Ascending aorta (tissue), 2 donors: ENCODE measurements at places on chromosomes 7 and 10.

DNA sequence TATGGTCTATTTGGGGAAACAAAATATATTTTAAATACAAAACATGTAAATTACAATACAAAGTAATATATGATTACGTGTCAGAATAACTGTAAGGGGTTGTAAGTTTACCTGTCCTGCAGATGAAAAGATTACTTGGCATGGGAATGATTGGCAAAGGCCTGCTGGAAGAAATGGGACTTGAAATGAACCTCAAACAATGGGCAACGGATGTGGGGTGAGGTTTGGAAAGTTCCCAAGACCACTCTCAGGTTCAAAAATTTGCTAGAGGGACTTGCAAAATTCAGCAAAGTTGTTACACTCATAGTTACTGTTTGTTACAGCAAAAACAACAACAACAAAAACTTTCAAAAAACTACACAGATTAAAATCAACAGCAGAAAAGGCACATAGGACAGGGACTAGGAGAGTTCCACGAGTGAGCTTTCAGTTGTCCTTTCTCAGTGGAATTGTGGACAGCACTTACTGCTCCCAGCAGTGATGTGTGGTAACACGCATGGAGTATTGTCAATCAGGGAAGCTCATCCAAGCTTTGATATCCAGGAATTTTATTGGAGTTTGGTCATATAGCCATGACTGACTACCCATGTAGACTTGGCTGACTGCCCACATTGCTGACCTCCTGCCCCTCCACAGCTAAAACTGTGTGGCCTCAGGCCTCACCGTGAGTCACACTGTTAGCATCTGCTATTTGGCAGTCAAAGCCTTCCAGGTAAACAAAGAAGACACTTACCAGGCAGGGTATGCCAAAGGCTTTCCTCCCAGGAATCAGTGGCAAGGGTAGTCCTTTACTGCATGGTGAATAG lies 43.8 kb downstream of the EXOC6 start:
- no peak overlapping the region for H3K4me3 ChIP-seq
- no peak for DNase-seq
- H3K27me3 ChIP-seq: no peaks in the 10 kb centered on the region
- H3K4me1 ChIP-seq: peaks cover 3% of the 10 kb centered on the region
- no peaks in the 10 kb centered on the region for H3K36me3 ChIP-seq
- no peak overlapping the region for H3K27ac ChIP-seq

DNA sequence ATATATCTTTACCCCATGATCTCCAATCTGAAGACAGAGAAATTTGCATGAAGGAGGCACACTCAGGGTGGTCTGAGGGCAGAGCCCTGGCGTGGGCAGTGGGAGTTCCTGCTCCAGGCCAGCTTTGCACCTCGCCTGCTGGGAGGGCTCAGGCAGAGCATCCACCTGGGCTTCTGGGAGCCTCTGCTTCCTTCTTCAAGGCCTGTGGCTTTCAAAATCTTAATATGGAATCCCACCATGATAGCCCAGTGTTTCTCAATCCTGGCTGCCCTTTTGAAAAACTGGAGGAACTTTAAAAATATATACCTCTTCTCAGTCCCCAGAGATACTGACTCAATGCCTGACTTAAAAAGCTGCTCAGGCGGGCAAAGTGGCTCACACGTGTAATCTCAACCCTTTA lies 36.7 kb upstream of the PSAP start:
- no peaks in the 10 kb centered on the region for H3K4me1 ChIP-seq
- H3K27me3 ChIP-seq: no peaks in the 10 kb centered on the region
- H3K36me3 ChIP-seq: no peaks in the 10 kb centered on the region
- no peak for DNase-seq
- peak overlapping the region; percentile 83 for H3K27ac ChIP-seq
- H3K4me3 ChIP-seq: no peak overlapping the region

GRCh38 chr10:46517541-46517940 lies 38.9 kb downstream of the GPRIN2 start:
- no peak for DNase-seq
- H3K36me3 ChIP-seq: no peaks in the 10 kb centered on the region
- no peak overlapping the region for H3K4me3 ChIP-seq
- H3K4me1 ChIP-seq: no peaks in the 10 kb centered on the region
- H3K27me3 ChIP-seq: no peaks in the 10 kb centered on the region
- no peak overlapping the region for H3K27ac ChIP-seq

GRCh38 chr10:102814453-102814871 lies 22.8 kb downstream of the CYP17A1 start:
- DNase-seq: peak; percentile 86
- peaks cover 45% of the 10 kb centered on the region for H3K36me3 ChIP-seq
- no peak overlapping the region for H3K4me3 ChIP-seq
- peak overlapping the region; percentile 95 for H3K27ac ChIP-seq
- no peaks in the 10 kb centered on the region for H3K27me3 ChIP-seq

GRCh38 chr7:74233655-74234285 lies 20.4 kb downstream of the RFC2 start:
- no peaks in the 10 kb centered on the region for H3K4me1 ChIP-seq
- no peak for DNase-seq
- peaks cover 23% of the 10 kb centered on the region for H3K36me3 ChIP-seq
- no peak overlapping the region for H3K27ac ChIP-seq

DNA sequence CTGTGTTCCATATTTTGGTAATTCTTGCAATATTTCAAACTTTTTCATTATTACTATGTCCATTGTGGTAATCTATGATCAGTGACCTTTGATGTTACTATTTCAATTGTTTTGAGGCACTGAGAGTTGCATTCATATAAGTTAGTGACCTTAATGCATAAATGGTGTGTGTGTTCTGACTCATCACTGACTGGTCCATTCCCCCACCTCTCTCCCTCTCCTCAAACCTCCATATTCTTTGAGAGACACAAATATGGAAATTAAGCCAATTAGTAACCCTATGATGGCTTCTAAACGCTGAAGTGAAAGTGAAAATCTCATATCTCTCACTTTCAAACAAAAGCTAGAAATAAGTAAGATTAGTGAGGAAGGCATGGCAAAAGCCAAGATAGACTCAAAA lies 739.6 kb downstream of the CCSER2 start:
- no peak overlapping the region for H3K27ac ChIP-seq
- no peaks in the 10 kb centered on the region for H3K4me1 ChIP-seq
- H3K27me3 ChIP-seq: no peaks in the 10 kb centered on the region
- no peaks in the 10 kb centered on the region for H3K36me3 ChIP-seq

GRCh38 chr10:75508239-75508813 lies 76.9 kb downstream of the LRMDA start:
- H3K27me3 ChIP-seq: no peaks in the 10 kb centered on the region
- DNase-seq: no peak
- peak overlapping the region; percentile 56 for H3K27ac ChIP-seq
- no peak overlapping the region for H3K4me3 ChIP-seq

DNA sequence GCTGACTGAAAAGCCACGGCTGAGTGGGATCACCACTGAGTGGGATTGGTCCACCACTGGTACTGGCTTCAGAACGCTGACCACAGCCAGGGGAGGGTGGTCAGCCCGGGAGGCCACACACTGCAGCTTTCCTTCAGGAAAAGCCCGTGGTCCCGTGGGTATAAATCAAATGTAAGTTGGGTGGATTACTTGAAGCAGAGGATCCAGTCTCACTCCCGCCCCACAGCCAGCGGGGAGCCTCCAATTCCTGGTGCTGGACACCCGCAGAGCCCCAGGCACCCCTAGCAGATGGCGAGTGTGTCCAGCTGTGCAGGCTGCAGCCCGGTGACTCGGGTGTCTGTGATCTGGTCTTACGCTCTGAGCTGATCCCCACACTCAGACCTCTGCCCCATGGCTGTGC lies 231.1 kb upstream of the ZNF32 start:
- no peaks in the 10 kb centered on the region for H3K36me3 ChIP-seq
- no peak overlapping the region for H3K27ac ChIP-seq
- no peaks in the 10 kb centered on the region for H3K4me1 ChIP-seq
- no peak for DNase-seq
- H3K27me3 ChIP-seq: no peaks in the 10 kb centered on the region

- H3K4me3 ChIP-seq: no peak overlapping the region
- no peak for DNase-seq
- H3K4me1 ChIP-seq: no peaks in the 10 kb centered on the region
- H3K27ac ChIP-seq: no peak overlapping the region
- H3K36me3 ChIP-seq: no peaks in the 10 kb centered on the region
These were observed 17.0 kb upstream of the UTF1 start for GRCh38 chr10:133212853-133213494.

DNA sequence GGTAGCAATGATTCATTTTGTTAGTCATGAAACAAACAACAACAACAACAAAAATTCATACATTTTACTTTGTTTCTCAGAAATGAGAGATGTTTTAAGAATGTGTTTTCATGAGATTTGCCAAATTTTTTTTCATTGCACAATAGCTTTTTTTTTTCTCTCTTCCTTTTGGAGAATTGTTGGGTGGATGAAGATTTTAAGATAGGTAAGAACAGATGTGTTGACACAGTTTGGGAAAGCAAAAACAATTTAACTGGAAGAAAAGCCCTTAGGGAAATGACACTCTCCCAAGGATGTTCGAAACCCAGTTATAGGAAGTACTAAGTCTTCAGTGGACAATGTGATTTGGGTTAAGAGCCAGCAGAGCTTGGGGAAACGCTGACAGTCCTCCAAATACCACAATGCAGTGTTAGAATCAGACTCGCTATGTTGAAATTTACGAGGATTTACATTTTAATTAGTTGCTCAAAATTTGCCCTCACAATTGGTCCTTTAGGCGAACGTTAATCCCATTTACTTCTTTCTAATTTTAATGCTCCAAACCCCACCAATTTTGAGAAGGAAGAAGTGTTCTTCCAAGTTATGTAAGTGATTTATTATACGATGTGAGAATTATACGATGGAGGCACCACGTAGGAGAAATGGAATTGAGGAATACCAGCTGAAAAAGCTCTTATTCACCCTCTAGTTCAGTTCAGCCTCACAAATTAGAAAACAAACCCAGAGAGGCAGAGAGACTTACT lies 61.2 kb downstream of the HHEX start:
- no peaks in the 10 kb centered on the region for H3K4me1 ChIP-seq
- H3K27ac ChIP-seq: no peak overlapping the region
- no peaks in the 10 kb centered on the region for H3K27me3 ChIP-seq
- no peaks in the 10 kb centered on the region for H3K36me3 ChIP-seq

- H3K4me1 ChIP-seq: no peaks in the 10 kb centered on the region
- no peak overlapping the region for H3K4me3 ChIP-seq
- no peak for DNase-seq
- no peaks in the 10 kb centered on the region for H3K27me3 ChIP-seq
These were observed 54.2 kb upstream of the FRMD4A start for GRCh38 chr10:14384915-14385314.

GRCh38 chr7:23931633-23932032 lies 221.6 kb downstream of the STK31 start:
- no peaks in the 10 kb centered on the region for H3K27me3 ChIP-seq
- H3K4me3 ChIP-seq: no peak overlapping the region
- no peaks in the 10 kb centered on the region for H3K4me1 ChIP-seq
- no peak for DNase-seq

- DNase-seq: no peak
- H3K4me3 ChIP-seq: no peak overlapping the region
- no peaks in the 10 kb centered on the region for H3K4me1 ChIP-seq
- no peak overlapping the region for H3K27ac ChIP-seq
- H3K27me3 ChIP-seq: no peaks in the 10 kb centered on the region
- no peaks in the 10 kb centered on the region for H3K36me3 ChIP-seq
These were observed 109.6 kb downstream of the KIAA1217 start for GRCh38 chr10:24318517-24318916.

DNA sequence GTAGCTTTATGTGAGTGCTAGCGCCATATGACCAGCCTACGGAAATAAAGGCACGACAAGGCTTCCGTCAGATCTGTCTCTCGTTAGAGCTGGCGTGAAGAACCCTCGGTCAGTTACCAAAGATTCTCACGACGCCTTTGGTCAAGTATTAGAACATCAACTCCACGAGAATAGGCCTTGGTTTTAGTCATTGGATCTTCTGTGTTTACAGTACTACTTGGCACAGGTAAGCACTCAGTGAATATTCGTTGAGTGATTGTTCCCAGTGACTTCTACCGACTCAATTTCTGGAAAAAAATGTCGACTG lies 316 bp downstream of the RBM48 start:
- peaks cover 9% of the 10 kb centered on the region for H3K4me1 ChIP-seq
- peak overlapping the region; percentile 89 for H3K27ac ChIP-seq
- no peaks in the 10 kb centered on the region for H3K27me3 ChIP-seq
- H3K4me3 ChIP-seq: peak overlapping the region; percentile 94
- peaks cover 33% of the 10 kb centered on the region for H3K36me3 ChIP-seq

- H3K4me3 ChIP-seq: no peak overlapping the region
- DNase-seq: no peak
- H3K4me1 ChIP-seq: no peaks in the 10 kb centered on the region
- H3K27me3 ChIP-seq: no peaks in the 10 kb centered on the region
- H3K27ac ChIP-seq: no peak overlapping the region
These were observed 569.5 kb downstream of the TYW1 start for GRCh38 chr7:67566101-67566500.

GRCh38 chr10:22752272-22752889 lies 38.0 kb upstream of the PIP4K2A start:
- H3K27me3 ChIP-seq: no peaks in the 10 kb centered on the region
- H3K4me3 ChIP-seq: no peak overlapping the region
- no peaks in the 10 kb centered on the region for H3K4me1 ChIP-seq

- H3K27me3 ChIP-seq: no peaks in the 10 kb centered on the region
- no peaks in the 10 kb centered on the region for H3K4me1 ChIP-seq
These were observed 355.6 kb downstream of the ETV1 start for GRCh38 chr7:13633857-13634256.

GRCh38 chr7:131943646-131944045 lies 387.2 kb upstream of the PODXL start:
- no peaks in the 10 kb centered on the region for H3K36me3 ChIP-seq
- H3K4me1 ChIP-seq: peaks cover 6% of the 10 kb centered on the region
- no peaks in the 10 kb centered on the region for H3K27me3 ChIP-seq
- H3K4me3 ChIP-seq: no peak overlapping the region
- H3K27ac ChIP-seq: no peak overlapping the region

GRCh38 chr7:117190746-117191435 lies 132.0 kb downstream of the WNT2 start:
- no peaks in the 10 kb centered on the region for H3K4me1 ChIP-seq
- no peak overlapping the region for H3K27ac ChIP-seq
- H3K27me3 ChIP-seq: no peaks in the 10 kb centered on the region

DNA sequence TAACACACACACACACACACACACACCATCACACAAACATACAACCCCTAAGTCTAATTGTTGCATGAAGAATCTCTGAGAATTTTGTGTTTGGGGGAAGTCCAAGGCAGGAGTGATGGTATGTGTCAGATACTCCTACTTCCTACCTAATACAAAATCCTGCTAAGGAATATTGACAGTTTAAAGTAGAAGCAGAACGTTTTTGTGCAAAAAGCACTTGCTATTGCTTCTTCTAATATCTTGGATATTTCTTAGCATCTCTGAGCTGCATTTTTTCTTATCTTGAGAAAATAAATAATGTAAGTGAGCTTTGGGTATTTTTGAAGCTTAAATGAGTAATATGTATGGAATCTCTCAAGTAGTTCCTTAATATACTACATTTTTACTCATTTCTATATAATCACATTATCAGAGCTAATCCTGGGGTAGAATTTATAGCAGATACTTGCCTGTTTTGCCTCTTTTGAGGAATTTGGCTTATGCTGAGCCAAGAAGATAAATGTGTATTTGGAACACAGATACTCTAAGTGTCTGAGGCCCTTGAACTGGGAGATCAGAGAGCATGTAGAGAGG lies 212.3 kb downstream of the DKK1 start:
- no peaks in the 10 kb centered on the region for H3K4me1 ChIP-seq
- H3K36me3 ChIP-seq: no peaks in the 10 kb centered on the region
- H3K27me3 ChIP-seq: no peaks in the 10 kb centered on the region
- no peak overlapping the region for H3K27ac ChIP-seq
- no peak for DNase-seq
- no peak overlapping the region for H3K4me3 ChIP-seq

- no peaks in the 10 kb centered on the region for H3K27me3 ChIP-seq
- no peak for DNase-seq
- H3K36me3 ChIP-seq: no peaks in the 10 kb centered on the region
- no peaks in the 10 kb centered on the region for H3K4me1 ChIP-seq
These were observed 9.6 kb upstream of the DMBT1 start for GRCh38 chr10:122550983-122551382.
